ENCODE measurements at places on chromosomes 4 and X.
A peak's percentile ranks its signal among the peaks of the same experiment; 100 is the strongest.

GRCh38 chrX:119251386-119251785 lies 15.3 kb downstream of the PGRMC1 start:
- DNase-seq, result no peak

DNA sequence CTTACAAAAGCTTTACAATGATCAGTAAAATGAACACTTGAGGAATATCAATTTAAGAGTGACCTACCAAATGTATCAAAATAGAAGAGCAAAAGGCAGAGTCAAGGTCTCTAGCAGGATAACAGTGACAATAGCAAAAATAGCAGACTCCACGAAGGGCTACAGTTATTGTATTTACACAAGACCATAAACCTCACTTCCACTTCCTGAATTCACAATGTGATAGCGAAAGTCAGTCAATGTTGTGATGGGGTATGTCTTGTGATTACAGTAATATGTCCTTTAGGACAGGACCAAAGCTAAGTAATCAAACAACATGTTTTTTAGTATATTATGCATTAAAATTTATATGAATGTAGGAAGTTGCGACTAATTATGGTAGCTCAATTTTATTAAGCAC lies 139.6 kb downstream of the IQCM start:
- no peak for DNase-seq

- DNase-seq, result no peak
Observed at GRCh38 chrX:118755633-118756032, 28.2 kb downstream of the IL13RA1 start.

DNA sequence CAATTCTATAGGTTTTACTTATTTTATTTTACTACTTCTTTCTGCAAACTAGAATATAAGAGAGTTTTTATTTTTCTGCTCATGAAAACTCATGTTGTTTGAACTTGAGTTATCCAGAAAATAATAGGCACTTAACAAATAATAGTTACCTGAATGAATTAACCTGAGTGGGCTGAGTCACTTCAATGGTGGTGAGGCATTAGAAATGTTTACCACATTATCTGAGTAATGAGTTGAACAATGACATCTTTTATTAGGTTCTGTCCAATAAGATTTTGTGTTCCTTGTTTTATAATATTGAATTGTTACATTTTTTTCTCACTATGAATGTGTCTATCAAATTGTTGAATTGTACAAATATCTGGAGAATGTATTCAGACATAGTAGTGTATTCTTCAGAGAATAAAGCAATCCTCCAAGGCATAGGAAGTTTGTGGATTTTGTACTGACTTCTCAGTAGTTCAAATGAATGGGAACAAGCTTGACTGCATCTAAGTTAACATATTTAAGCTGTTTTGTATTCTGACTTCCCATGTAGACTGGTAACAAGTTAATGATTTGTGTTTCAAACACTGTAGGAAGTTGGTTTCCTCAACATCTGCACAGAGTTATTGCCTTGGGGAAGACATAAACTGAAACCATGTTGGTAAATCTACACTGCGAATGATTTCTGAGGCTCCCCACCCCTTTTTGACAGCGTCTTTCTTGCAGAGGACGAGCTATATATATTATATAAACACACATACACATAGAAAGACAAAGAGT lies 1808.9 kb upstream of the TENM3 start:
- DNase-seq, result no peak

GRCh38 chrX:105636667-105637066 lies 185.7 kb upstream of the NRK start:
- no peak for DNase-seq

DNA sequence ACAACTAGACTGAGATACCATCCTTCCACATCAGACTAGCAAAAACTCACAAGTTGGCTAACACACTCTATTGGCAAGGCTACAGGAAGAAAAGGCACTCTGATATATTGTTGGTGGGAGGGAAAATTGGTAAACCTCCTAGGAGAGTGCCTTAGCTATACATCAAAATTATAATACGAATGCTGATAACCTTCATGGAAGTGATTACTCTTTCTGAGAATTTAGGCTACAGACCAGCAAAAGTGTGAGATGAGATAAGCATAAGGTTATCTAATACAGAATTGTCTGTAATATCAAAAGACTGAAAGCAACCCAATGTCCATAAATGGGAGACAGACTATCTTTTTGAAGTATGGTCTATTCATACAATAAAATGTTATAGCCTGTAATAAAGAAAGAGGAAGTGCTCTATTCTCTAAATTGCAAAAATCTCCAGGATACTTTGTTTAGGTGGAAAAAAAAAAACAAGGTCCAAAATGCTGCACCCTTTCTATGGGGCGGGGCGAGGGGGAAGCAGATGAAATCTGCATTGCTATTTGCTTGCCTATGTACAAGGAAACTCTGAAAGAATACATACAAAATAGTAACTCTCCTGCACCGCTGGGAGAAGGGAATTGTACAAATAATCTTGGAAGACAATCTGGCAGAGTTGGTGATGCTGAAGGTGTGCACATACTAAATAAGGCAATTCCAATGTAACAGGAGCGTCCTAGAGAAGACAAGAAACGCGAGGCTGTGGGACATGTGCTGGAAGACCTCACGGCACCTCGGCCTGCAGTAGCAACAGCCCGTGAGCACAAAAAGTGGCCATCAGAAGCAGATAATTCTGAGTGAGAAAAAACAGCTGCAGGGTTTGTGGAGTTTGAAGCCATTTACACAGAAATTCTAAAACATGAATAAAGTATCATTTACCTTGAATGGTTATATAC lies 109.7 kb downstream of the AFAP1 start:
- no peak for DNase-seq

GRCh38 chr4:89242864-89243732 lies 64.5 kb downstream of the GPRIN3 start:
- DNase-seq, result no peak

GRCh38 chr4:1245481-1246051 lies 3.4 kb downstream of the CTBP1 start:
- no peak for DNase-seq

DNA sequence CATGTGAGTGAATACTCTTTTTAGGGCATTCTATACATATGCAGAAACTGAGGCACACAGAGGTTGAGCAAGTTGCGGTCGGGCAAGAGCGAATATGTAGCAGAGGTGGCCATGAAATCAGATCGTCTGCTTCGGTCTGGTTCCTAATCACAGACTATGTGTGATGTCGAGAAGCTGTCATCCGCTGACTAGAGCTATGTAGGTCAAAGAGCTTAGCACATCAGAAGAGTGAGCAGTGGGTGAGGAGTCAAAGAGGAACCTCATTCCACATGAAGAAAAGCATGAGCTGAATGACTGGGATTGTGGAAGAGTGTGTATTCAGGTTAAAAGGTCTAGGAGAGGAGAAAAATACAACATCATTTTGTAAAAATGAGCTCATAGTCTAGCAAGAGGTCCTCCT lies 19.0 kb downstream of the GAB3 start:
- no peak for DNase-seq

DNA sequence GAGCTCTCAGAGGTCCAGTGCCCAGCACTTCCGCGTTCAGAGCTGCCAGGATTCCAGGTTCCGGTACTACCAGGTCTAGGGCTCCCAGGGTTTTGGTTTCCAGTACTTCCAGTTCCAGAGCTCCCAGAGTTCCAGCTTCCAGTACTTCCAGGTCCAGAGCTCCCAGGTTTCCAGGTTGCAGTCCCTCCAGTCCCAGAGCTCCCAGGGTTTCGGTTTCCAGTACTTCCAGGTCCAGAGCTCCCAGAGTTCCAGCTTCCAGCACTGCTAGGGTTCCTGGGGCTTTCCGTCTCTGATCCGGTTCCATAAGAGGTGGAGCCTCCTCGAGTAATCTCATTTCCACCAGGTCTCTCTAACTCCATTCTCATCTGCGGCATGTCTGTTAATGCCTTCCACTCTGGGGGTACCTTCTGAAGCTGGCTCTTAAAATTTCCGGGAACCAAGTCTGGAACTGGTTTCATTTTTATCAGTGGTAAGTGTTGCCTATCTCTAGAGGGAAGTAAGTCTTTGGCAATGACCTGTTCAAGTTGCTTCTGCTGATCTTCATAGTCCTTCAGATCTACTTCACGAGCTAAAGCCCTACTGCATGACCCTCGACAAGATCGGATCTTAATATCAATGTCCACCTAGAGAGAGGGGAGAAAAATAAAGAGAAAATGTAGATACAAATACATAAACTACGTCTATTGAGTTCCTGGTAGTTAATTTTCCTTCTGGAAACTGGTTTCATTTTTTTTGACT lies 4.1 kb downstream of the FGA start:
- no peak for DNase-seq

DNA sequence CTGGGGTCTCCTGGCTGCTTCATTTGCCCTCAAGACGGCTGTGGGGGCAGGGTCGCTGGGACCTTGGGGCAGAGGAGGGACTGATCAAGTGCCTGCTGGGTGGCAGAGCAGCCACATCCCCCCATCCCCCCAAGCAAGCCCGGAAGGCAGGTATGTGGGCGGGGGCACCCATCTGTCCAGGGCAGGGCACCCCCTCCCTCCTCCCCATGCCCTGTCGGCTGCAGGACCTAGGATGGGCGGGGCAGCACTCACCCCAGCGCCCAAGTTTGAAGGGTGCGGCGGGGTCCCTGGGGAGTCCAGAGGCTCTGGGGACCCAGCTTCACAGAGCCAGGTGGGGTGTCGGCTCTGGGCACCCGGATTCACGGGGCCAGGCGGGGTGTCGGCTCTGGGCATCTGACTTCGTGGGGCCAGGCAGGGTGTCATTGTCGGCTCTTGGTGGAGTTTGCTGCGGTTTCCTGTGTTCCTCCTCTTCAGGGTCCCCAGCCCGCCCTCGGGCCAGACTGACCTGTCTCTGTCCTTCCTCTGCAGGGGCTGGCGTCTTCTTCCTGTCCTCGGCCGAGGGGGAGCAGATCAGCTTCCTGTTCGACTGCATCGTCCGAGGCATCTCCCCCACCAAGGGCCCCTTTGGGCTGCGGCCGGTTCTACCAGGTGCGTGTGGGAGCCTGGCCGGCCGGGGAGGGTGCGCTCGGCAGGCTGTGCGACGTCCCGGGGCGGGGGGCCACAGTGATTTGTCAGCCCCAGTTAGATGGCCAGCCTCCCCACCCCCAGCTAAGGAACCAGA lies 22.1 kb downstream of the DOK7 start:
- no peak for DNase-seq

DNA sequence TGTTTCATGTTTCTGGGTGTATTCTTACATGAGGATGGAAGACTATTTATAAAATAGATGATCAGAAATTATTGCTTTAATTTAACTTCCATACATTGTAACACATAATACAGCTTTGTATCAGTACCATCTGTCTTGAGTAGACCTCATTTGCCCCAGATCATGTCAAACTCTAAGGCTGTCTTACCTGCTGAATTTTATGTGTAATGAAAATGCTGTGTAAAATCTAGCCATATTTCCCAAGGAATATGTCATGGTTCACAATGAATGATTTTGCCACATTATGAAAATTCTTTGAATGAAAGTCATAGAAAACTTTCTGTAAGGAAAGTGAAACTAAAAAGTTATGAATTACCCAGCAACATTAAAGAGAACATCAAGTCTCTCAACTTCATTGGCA lies 7.4 kb downstream of the BDH2 start:
- DNase-seq, result no peak

DNA sequence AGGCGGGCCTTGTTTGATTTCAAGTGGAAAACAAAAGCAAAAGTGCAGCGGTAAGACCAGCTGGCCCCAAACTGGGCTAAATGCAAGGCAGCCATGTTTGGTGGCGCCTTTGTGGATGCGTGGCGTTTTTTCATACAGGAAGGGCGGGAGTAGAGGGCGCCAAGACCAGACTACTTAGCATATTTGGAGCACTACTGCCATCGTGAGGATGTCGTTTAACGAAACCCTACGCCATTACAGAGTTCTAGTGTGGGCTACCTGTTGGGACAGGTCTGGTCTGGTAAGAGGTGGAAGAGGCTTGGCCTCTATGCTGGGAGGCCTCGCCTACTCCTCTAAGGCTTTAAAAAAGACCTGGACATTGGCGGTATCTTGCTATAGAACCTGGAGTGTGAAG lies 230.7 kb upstream of the STK26 start:
- DNase-seq, result peak; percentile 84

DNA sequence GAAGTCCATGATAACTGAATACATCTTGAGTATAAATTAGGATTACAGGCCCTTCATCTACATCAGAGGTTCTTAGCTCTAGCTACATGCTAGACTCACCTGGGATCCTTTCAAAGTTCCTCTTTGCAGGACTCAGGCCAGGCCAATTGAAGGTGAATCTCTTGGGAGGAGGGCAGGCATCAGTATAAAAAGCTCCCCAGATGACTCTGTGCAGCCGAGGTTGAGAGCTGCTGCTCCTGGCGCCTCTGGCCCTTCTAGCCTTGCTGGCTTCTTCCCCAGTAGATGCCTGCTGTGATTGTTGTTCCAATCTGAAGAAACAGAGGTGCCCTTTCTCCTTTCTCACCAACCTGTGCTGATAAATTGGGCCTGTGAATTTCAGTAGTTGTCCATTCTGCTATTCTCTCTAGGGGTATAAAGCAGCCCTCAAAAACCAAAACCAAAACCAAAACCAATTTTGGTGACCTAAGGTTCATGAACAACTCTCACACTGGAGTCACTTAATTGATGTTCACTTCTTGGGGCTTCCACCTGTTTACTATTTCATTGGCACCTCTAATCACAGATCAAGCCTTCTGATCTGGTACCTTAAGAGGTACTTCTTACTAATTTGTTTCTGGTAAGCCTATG lies 78.7 kb downstream of the SUPT20HL2 start:
- no peak for DNase-seq

GRCh38 chr4:133565379-133565778 lies 416.3 kb downstream of the PCDH10 start:
- no peak for DNase-seq

DNA sequence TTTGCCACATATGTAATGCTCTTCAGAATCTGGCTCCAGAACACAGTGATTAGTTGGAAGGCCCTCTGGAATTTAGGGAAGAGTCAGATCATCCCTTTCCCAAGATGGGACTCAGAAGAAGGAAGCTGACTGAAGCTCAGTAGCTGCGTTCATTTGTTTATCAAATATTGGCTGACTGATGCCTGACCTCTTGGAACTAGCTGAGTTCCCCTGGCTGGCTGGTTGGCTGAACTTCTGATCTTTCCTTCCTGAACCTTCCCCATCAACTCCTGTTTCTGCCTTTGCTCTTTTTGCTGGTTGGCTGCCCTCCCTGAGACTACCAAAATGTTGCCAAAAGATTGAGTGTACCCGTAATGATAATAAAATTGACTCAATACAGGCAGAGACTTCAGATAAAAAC lies 866.5 kb upstream of the INTU start:
- no peak for DNase-seq

- DNase-seq, result no peak
Observed at GRCh38 chrX:19625612-19626011, 110.3 kb upstream of the MAP3K15 start.

GRCh38 chrX:13996650-13997049 lies 33.0 kb downstream of the GEMIN8 start:
- DNase-seq, result no peak

GRCh38 chr4:187090401-187090800 lies 366.7 kb upstream of the FAT1 start:
- no peak for DNase-seq

DNA sequence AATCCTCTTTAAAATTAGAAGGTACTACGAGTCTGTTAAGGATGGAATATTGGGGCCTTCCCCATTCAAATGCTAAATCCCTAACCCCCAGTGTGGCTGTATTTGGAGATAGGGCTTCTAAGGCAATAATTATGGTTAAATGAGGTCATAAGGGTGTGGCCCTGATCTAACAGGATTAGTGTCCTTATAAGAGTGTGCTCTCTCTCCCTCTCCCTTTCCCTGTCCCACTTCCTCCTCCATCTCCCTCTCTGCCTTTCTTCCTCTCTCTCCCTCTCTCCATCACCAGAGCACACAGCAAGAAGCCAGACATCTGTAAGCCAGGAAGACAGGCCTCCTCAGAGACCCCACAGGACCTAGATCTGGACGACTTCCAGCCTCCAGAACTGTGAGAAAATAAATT lies 116.9 kb downstream of the COL25A1 start:
- no peak for DNase-seq

GRCh38 chrX:16196829-16197228 lies 29.5 kb downstream of the MAGEB17 start:
- DNase-seq, result no peak

Data from smooth muscle cell of the brain vasculature (primary cell).